ENCODE measurements at places on chromosomes 2 and 18.

- DNase-seq: no peak
These were observed 119.2 kb upstream of the ACVR1C start for GRCh38 chr2:157747695-157748370.

DNA sequence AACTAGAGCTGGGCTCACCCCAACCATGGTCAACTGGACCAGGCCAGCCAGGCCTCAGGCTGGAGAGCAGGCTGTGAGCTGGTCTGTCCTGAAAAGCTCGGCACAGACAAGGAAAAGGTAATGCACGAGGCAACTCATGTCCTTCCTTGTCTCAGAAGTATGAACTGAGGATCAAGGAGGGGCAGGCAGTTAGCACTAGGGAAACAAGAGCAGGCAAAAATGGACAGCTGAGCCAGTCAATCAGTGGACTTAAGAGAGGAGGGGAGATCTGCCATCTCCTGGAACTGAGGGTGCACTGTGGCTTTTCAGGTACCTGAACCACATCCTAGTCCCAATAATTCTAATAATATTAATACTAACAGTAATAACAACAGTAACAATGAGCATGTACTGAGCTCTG, 20.6 kb upstream of the WIPF1 start:
- no peak for DNase-seq

- no peak for DNase-seq
These were observed 206.8 kb downstream of the OTX1 start for GRCh38 chr2:63257473-63257872.

DNA sequence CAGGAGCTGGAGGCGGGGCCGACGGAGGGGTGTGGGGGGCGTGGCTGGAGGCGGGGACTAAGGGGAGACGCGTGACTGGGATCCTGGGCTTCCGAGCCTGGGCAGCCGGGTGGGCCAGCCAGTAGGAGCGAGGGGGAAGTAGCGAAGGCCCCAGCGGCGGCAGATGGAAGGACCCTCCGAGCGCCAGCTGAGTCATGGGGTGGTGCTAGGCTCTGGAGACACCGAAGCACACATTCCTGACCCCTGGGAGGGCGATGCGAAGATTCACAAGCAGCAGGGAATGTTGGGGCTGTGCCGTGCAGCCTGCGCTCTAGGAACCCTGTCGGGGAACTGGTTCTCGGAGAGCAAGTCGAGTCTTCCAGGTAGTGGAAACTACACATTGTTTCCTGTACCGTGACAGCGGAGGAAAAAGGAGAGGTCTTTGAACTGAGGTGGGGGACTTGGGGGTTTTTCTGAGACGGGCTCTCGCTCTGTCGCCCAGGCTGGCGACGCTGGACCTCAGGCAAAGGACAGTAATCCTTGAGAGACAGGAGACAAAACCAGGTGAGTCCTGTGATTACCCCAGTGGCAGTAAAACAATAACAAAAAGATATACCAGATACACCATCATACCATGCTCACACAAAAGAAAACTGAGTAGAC, 650 bp upstream of the AFG3L2 start:
- DNase-seq: no peak

DNA sequence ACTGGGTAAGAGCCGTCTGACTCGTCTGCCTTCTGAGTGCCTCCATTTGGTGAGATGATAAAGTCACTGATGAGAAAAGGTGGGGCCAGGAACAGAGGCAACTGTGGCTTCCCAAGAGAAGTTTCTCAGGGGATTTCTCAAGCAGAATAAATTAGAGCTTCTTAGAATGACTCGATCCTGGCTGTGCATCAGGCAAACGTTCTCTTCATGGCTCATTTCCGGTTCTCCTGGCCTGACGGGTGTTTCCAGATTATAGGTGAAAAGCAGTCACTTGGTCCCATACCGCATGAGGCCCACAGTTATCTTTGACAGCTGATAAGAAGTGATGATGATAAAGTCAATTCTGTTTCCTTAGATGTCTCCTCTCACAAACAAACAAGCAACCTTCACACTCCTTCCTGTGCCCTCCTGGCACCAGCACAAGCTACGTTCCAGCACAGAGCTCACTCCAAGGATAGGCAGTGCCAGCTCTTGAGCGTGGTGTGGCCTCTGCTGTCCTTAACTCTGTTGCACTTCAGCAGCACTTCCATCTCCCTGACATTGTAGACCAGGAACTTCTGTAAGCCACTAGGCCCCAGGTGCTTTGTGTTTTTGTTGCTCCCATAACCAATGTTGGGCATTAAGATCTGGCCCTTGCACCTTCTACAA, 37.8 kb upstream of the KCNF1 start:
- DNase-seq: no peak

GRCh38 chr2:185208261-185208660, 530.3 kb upstream of the FSIP2 start:
- DNase-seq: no peak
